LoVo (cell line): ENCODE measurements at places on chromosomes 7 and 10.
A peak's percentile ranks its signal among the peaks of the same experiment; 100 is the strongest.

DNA sequence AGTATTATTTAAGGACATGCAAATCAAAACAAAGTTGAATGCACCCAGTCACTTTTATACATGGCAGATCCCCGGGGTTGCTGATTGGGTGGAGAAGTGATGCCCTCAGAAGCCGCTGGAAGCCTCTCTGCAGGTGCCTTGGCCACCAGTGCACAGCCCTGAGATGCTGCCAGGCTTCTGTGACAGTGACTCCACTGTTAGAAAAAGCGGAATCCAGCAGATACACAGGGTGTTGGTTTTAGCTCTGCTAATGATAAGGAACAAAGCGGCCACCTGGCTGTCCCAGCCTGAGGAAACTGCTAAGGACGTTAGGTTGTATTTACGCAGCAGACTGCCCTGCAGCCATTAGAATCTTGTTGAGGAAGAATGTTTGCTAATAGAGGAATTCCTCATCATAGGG lies 47.5 kb downstream of the JAKMIP3 start:
- no peak for DNase-seq

- DNase-seq, result no peak
These were observed 68.9 kb downstream of the PHTF2 start for GRCh38 chr7:77867537-77867865.

- DNase-seq, result no peak
These were observed 132.1 kb upstream of the CDK6 start for GRCh38 chr7:92968502-92968901.

DNA sequence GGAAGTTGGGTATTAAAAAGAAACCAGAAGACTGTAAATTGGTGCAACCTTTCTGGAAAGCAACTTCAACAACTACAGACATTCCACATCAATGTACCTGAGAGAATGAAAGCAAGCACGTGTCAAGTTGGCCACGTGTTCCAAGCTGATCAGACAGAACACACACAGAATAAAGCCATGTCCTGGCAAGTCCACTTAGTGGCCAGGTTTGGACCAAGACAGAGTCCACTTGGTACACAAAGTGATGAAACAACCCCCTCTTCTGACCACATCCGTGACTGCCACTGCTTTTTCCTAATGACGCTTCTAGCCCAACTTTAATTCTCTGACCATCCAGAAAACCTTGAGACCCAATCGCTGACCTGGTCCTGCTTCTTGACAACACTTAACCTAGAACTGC lies 109.4 kb downstream of the ABLIM1 start:
- DNase-seq, result no peak

DNA sequence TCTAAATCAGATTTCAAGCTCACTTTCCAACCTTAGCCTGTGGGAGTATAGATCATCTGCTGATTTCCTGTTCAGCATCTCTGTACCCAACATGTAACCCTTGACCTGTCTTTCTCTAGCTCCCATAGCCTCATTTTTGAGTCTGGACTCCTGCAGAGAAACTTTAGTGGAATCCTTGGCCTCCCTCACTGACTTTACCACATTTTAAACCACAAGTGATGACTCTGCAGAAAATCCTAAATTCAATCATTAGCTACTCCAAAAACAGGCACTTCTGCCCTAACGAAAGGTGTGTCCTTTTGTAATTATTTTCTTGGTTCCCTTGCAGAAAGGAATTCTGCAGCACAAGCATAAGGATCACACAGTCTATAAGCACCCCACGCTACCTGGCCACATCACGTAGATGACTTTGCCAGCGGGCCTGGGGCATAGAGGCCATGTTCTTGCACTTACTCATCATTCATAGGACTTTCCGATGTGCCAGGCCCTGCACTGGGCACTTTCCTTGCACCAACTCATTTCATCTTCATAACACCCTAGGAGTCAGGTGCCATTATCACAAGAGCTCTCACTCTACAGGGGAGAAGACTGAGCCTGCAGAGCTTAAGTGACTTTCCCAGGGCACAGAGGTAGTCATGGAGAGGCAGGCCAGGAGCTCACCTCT lies 57.2 kb upstream of the OPALIN start:
- no peak for DNase-seq

DNA sequence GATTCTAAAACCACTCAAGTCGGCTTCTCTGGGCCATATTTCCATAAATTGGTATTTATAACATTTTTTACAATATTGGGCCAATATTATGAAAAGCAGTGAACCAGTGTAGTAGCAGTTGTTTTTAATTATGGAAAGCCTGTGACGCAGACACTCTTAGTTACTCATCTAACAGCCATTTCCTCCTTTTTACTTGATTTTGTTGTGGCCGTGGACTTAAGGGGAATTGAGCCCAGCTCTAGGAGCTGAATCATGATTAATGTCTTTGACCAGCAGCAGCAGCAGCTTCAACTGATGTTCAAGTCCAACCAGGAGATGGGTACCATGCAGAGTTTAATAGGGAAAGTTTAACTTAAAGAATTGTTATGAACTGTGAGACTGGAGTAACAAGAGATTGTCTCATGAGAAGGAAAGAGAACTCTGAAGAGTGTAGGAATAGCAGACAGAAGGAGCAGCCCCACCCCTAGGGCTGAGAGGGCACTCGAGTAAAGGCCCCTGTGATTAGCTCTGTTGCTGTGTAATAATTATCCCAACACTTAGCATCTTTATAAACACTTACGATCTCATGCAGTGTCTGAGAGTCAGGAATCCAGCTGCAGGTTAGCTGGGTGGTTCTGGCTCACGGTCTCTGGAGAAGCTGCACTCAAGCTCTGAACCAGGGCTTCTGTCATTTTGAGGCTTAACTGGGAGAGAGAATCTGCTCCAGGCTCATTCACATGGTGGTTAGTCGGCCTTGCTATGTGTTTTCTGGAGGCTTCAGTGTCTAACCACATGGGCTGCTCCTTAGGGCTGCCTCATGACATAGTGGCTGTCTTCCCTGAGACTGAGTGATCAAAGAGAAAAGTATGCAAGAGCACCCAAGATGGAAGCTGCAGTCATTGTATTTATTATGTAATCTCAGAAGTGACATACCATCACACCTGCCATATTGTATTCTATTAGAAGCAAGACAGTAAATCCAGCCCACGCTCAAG lies 4.6 kb downstream of the LANCL2 start:
- no peak for DNase-seq

GRCh38 chr7:112459645-112460044 lies 9.4 kb downstream of the IFRD1 start:
- DNase-seq, result no peak

DNA sequence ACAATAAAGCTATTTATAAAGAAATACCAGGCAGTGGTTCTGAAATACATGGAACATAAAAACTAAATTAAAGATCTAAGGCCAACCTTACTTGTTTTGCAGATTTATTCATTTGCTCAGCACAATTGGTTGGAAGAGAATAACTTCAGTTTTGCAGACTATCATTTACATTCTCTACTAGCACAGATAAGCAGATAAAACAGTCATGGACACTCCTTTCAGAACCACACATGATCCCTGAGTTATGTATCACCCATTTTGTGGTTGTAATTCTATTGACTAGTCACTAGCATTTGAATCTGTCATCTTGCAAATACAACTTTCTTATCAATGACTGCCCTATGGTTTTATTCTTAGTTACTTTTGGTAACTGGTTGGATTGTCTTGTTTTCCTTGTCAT lies 45.1 kb downstream of the PRKAR2B start:
- no peak for DNase-seq

DNA sequence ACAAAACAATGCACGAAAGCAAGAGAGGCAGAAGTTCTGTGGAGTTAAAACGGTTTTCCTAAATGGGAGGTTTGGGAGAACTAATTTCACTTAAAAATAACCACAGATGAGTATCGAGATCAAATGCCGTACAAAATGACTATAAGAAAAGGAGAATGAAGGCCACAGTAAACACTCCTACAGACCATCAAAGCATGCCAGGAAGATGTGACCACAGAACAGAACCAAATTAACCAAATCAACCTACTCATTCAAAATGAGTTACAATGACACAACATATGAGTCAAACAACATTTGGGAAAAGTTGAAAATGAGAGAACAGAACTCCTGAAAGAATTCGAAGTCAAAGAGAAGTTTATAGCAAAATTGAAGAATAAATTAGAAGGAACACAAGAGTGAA lies 24.3 kb upstream of the DOCK1 start:
- DNase-seq, result no peak

- DNase-seq, result peak; percentile 44
These were observed 15.0 kb upstream of the PCBD1 start for GRCh38 chr10:70903262-70903921.

GRCh38 chr10:123245264-123245663 lies 91.1 kb downstream of the BUB3 start:
- DNase-seq, result no peak
